Kidney epithelial cell (primary cell): ENCODE measurements at places on chromosomes 1 and 21. TPM values are rescaled to one million over a fixed set of nuclear protein-coding genes. Genes with fewer than 3 reads are reported as not detected.

The PTPN22 gene
- total RNA-seq: not detected in 2 replicates

- DNase-seq: no peak
Observed at GRCh38 chr1:34441259-34442069, 264.8 kb downstream of the C1orf94 start.

The HES3 gene
- total RNA-seq: not detected in 2 replicates

- peak; percentile 88 for DNase-seq
Observed at GRCh38 chr1:183180634-183181056, 5.4 kb upstream of the LAMC2 start.

The OPRD1 gene
- 0.21 and 0.34 TPM in 2 replicates for total RNA-seq

DNA sequence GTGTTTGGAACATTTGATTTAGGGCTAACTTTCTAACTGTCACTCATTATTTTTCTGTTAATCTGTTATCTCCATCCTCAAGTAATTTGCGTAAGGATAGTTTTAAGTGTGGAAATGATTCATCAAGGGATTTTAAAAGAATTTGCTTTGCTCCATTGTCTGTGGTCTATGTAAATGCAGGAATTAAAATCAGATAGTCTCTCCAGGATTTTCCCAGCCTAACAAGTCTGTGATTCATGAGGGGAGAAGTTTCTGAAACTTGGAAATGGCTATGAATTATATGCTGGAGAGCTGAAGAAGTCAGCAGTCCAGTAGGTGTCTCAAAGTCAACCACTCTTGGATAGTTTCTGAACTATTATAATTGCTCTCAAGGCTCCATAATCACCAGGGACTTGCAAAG, 264.5 kb downstream of the MRPL39 start:
- no peak for DNase-seq

The PTPRC gene
- 0.29 TPM in 1 of 2 replicates, not detected in the other for total RNA-seq

The C1orf105 gene
- total RNA-seq: not detected in 2 replicates

The ATP1A4 gene
- total RNA-seq: not detected in 2 replicates
